Activated CD8-positive, alpha-beta T cell treated with anti-CD3 and anti-CD28 coated beads for 36 hours (primary cell): ENCODE measurements at places on chromosomes 7 and 10.

- no peak for DNase-seq
Measured at GRCh38 chr7:128119036-128119435, 87.8 kb upstream of the LRRC4 start.

- DNase-seq: no peak
Measured at GRCh38 chr10:117801691-117802090, 245.1 kb downstream of the RAB11FIP2 start.

- no peak for DNase-seq
Measured at GRCh38 chr10:111831058-111831457, 352.5 kb downstream of the GPAM start.

DNA sequence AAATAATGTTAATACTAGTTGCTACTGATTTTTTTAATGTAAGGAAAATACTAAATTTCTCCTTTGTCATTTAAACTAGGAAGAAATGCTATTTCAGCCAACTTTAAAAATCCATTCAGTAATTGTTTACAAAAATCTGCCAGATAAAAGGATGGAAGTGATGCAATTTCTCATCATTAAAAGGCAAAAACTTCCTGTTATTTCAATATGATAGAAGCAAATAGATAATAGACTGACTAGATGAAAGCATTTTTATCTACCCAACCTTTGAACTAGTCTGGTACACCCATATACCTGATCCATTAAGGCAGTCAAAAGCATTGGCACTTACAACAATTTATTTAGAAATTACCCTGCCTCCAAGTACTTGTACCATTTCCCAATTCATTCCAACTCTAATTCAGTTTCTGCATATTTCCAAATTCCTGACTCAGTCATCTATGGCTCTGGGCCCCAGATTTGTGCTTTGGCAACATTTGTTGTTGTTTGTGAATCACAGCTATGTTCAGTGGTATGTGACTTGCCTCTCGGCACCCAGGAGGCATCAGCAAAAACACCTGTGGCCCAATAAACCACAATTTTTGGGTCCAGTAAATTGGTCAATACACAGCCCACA, 482.6 kb upstream of the SEMA3A start:
- DNase-seq: no peak

- DNase-seq: no peak
Measured at GRCh38 chr7:94396037-94396431, 1.3 kb downstream of the COL1A2 start.

GRCh38 chr7:136070736-136071505, 93.8 kb upstream of the MTPN start:
- DNase-seq: no peak

GRCh38 chr10:5523796-5524574, 776 bp upstream of the CALML3 start:
- DNase-seq: no peak

DNA sequence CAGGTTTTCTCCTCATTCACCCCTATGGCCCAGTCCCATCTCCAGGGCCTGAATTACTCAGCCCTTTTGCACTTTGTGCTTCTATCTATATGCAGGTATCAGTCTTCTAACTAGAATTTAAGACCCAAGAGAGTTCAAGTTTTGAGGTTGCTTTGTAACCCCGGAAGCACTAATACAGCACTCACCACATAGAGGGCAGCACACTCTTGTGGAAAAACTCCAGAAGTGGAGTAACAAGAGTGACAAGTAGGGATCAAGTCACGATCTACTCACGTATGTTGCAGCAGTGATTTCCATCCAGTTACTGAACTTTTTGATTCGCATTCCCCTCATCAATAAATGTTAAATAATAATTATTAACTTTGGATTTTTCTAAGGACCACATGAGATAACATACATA, 151.0 kb downstream of the CHCHD3 start:
- DNase-seq: no peak

- DNase-seq: no peak
Measured at GRCh38 chr7:30145426-30145970, 10.7 kb downstream of the MTURN start.

- no peak for DNase-seq
Measured at GRCh38 chr10:28211759-28212158, 91.1 kb downstream of the MPP7 start.
